ENCODE measurements at places on chromosomes 3 and 15.

DNA sequence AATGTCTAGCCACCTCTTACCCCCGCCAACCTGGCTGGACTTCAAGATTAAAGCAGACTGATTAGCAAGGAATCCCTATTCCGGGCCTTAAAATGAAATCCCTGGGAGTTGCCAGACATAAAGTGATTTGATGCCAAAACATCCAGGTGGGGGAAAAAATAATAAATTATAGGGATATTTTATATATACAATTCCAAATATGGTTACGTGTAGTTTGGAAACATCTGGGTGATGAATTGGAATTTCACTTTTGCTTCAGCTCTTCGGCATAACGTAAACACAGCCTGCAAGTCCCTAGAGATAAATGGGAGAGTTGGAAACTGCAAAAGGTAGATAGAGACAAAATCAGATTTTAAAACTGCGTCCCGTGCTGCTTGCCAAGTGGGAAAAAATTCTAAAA, 545.5 kb upstream of the MDFIC2 start:
- no peak for DNase-seq

- no peak for DNase-seq
These were observed 38.2 kb downstream of the STAG1 start for GRCh38 chr3:136714020-136714419.

DNA sequence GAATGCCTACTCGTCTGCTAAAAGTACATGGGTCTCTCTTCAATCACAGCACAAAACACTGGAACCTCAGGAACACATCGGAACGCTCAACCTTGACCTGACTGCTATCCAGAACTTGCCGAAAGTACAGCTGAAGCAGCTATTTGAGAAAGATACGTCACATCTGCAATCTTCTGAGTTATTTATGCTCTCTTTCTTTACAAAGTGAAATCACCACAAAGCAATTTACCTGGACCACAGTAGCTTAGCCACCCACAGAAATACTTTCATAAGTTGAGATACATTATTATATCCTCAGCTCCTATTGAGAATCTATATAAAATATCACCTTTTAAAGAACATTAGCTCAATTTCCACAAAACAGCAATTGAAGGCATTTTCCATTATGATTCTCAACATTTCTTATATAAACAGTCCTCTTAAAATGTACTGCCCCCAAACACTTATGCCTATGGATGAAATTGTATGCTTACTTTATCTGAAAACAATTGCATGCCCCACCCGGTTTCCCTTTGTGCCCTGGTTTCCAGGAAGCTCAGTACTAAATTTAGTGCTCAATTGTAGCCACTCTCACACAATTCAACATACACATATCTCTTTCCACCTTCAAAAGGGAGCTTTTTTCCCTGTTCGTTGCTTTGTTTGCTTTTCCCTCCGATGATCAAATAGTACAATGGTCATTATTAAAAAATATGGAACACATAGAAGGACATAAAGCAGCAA, 31.8 kb downstream of the HEG1 start:
- no peak for DNase-seq

- no peak for DNase-seq
These were observed 368.7 kb downstream of the MFSD1 start for GRCh38 chr3:159170436-159171003.

- no peak for DNase-seq
These were observed 7.6 kb downstream of the LRRN1 start for GRCh38 chr3:3806856-3807255.

DNA sequence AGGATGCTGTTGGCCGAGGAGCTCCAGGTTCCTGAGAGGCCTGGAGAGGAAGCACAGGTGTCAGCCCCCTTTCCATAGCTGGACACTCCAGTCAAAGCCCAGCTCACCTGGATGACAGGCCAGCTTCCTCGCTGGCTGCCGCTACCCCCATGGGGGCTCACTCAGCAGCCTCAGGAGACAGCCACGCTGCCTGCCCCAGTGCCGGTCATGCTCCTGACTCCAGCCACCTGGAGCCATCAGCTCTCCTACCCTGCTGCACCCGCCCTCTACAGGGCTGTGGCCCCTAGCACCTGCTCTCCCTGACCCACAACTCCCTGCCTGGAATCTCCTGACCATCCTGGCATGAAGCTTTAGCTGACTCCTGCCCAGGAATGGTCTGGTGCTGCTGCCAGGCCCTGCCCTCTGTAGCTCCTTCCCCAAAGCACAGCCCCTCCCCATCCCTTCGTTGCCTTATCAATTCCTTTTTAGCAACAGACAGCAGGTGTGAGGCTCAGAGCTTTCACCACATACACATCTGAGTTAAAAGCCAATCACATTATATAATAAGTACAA, 94.2 kb downstream of the NUP210 start:
- DNase-seq, result no peak

Data from GM13976 (cell line).